Karpas-422 (cell line): ENCODE measurements at places on chromosomes 1 and 21.
A peak's percentile ranks its signal among the peaks of the same experiment; 100 is the strongest.

DNA sequence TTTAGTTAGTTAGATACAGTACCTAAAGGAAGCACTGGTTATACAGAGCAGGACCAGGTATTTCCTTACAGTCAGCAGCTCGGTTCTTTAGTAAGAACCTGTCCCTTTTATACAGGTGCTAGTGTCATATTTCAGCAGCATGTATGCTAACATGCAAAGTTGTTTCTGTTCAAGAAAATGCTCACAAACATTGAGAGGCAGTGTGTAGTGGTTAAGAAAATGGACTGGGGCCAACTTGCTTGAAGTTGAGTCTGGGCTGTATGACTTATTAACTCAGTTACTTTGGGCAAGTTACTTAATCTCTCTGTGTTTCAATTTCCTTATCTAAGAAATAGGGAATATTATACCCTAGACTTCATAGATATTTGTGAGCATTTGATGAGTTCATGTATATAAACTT is 31.1 kb downstream of the AK4 start:
- no peak for DNase-seq

GRCh38 chr1:14015917-14016316 is 315.9 kb downstream of the PRDM2 start:
- no peak for DNase-seq

DNA sequence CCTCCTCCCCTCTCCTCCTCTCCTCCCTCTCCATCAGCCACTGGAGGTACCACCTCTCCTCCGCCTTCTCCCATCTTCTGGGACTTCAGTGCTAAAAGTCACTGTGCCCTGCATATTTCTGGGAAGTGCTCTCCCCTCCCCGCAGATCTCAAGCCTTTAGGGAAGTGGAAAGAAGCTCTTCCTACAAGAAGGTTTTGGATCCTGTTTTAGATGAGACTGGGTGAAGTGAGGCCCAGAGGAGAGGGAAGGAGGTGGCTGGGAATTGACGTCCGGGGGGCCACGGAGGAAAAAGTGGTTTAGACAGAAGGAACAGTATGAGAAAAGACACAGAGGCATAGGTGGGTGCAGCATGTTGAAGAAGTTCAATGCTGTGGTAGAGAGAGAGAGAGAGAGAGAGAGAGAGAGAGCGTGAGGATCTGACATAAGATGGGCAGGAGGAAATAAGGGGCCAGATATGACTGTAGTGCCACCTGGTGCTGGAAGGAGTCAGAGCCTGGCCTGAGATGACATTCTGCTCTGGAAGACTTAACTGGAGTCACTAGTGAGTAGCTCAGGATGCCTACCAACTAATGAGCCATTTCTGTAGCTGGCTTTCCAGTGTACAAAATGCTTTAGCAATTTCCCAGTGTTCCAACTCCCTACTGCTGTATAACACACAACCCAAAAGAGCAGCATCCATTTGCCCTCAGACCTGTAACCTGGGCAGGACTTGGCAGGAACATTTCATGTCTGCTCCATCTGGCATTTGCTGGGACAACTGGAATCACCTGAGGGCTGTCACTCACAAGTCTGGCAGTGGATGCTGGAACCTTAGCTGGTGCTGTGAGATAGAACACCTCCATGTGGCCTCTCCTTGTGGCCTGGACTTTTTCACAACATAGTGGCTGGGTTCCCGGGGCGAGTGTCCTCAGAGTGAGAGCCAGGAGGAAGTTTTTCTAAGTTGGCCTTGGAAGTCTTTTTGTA is 16.6 kb upstream of the ZSCAN20 start:
- DNase-seq = peak; percentile 90

DNA sequence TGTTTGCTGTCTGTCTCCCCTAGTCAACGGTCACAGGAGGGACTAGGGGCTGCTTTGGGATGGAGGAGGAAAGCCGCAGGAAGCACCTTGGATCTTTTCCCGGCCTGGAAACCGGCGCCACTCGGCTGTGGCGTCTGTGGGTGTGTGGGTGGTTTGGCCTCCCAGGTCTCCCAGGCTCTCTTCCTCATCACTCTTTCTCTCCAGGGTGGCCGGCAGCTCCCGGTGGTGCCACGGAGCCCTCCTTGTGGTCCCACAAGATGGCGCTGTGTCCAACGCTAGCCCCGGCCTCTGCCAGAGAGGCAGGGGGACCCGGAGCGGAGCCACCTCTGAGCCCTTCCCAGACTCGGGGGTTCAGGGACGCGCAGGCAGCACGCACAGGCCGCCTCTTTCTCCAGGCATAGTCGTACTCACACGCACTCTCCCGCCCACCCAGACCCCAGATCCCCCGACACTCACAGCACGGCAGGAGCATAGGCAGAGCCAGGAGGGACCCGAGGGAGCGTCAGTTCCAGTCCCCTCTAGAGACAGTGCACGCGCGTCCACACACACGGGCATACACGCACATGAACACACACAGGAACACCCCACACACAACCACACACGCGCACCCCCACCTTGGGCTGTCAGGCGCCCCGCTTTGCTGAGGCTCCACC is 31.2 kb downstream of the CDCP2 start:
- peak; percentile 80 for DNase-seq

- peak; percentile 70 for DNase-seq
These were observed 82.4 kb upstream of the GPR88 start for GRCh38 chr1:100455478-100456072.

DNA sequence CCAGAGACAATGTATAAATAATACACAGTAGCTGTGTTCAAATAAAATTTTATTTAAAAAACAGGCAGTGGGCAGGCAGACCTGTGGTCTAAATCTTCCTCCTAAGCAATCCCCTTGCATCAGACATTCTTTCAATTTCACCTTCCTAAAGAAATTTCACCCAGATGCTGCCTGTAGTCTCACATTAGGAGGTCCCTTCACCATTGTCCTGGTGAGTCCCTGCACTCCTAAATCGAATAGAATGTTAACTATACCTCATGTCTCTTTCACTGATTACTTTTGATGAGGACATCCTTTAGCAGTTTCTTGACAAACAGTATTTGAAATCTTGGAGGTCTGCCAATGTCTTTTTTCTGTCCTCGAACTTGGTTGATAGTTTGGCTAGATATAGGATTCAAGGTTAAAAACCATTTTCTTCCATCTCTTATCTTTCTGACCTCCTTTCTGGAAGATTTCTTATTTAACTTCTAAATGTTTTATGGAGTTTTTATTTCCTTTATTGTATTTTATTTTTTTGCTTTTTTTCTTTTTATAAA is 77.5 kb downstream of the LPGAT1 start:
- DNase-seq = no peak
